ENCODE measurements at places on chromosomes 5 and 9. TPM values are rescaled to one million over a fixed set of nuclear protein-coding genes. Genes with fewer than 3 reads are reported as not detected.

SLC1A1 gene
- total RNA-seq: 2.5 TPM

S1PR3 gene
- total RNA-seq: 28.2 TPM

TLE4 gene
- 12.8 TPM for total RNA-seq

GRCh38 chr9:68538200-68538599, 2.5 kb downstream of the TMEM252 start:
- no peak for DNase-seq

- no peak for DNase-seq
These were observed 1.8 kb downstream of the ELAVL2 start for GRCh38 chr9:23823986-23824829.

Data from Right ventricle myocardium superior (tissue), 1 donor.